Activated gamma-delta T cell treated with anti-CD3 and anti-CD28 coated beads, Interleukin-2, amount 50 U/mL, for 16 hours (primary cell): ENCODE measurements at places on chromosomes 5 and 9.

- no peak for DNase-seq
These were observed 32.4 kb downstream of the AHRR start for GRCh38 chr5:353612-354580.

DNA sequence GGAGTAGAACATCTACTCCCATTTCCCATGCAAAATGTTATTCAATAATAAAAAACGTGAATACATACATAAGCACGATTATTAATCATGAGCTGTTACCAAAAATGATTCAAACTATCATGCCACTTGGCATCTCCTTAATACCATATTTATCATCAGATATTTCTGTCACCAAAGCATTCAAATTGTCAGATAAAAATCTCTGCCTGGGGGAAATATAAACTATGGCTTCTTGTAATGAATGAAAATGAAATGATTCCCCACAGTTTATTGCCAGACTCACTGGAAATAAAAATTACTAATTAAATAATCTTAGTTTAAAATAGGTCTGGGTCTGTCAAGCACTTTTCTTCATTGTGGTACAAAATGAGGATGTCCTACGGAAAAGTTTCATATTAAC, 265.4 kb downstream of the EDIL3 start:
- no peak for DNase-seq

- DNase-seq, result no peak
These were observed 10.4 kb upstream of the ORM1 start for GRCh38 chr9:114312513-114312875.

DNA sequence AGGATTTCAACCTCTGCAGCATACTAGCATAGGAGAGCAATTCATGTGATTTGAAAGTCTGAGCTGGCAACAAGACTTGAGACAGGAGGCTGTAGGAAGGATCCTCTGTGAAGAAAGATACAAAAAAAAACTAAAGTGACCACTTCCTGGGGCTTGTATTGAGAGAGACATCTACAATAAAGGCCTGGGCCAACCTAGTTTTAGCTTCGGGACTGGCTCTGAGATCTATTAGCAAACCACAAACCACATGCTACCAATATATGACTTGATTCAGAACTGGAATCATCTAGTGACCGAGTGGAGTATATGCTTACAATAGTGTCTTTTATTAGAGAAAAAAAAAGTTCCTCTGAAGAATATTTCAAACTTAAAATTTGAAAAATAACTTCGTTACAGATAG, 1448.9 kb upstream of the CDH6 start:
- no peak for DNase-seq

- DNase-seq, result no peak
These were observed 18.3 kb downstream of the CSF1R start for GRCh38 chr5:150068071-150068470.
